ENCODE measurements at places on chromosomes 6 and 20.

- no peak for DNase-seq
These were observed 100.1 kb upstream of the COL21A1 start for GRCh38 chr6:56347526-56347925.

GRCh38 chr6:116459927-116460326 is 1.2 kb upstream of the CALHM6 start:
- DNase-seq = no peak

DNA sequence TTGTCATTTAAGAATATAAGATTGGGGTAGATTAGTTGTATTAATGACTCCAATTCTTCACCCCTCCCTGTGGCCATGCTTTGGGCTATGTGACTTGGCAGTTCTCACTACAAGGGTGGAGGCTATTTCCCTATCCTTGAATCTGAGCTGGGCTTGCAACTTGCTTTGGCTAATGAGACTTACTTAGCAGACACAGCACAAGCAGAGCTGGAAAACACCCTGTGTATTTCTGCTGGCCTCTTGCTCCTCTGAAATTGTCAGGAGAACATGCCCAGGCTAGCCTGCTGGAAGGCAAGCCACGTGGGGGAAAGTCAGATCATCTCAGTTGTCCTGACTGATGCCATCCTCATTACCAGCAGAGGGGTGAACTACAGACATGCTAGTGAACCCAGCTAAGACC is 126.5 kb upstream of the HDGFL1 start:
- no peak for DNase-seq

DNA sequence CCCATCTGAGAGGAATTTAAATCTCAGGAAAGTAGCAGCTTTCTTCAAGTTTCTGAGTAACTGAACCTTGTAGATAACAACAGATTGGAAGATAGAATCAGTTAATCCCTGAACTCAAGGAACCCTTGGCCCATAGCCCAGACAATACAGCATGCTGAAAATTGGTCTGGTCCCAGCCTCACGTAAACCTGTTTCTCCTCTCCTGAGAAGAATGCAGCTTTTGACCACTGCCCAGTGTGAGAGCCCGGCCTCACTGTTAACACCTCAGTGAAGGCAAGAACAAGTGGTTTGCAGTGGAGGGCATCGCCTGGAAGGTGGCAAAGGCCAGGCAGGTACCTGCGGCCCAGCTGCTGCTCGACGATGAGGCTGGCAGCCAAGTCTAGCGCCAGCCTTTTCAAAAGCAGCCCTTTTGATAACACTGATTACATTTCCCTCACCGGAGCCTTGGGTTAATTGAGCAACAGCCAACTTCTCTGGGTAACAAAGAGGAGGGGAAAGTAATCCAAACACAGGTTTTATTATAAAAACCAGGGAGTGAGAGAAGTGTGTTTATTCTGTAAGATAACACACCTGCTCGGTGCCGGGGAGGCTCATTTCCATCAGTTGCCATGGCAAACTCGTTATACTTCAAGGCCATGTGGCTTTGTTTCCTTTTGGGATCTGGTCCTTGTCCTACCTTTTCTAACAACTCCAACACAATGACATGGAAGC is 54.0 kb downstream of the TRAF3IP2 start:
- DNase-seq = no peak

GRCh38 chr20:21208999-21209398 is 83.1 kb downstream of the KIZ start:
- no peak for DNase-seq

DNA sequence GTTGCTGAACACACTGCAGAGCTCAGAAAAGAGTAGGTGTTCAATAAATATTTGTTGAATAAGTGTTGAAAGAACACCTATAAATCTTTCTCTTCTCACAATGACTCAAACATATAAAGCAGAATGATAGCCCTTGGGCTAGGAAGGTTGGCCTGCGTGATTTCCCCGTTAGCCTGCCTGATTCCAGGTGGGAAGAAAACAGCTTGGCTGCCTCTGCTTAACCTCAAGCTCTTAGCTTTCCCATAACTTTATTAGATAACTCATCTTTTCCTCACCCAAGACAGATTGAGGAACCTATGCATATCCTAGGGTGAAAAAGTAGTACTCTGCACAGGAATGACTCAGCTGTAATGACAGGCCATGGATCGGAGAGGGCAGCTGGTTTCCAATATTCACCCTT is 300.3 kb upstream of the ID4 start:
- DNase-seq = no peak

DNA sequence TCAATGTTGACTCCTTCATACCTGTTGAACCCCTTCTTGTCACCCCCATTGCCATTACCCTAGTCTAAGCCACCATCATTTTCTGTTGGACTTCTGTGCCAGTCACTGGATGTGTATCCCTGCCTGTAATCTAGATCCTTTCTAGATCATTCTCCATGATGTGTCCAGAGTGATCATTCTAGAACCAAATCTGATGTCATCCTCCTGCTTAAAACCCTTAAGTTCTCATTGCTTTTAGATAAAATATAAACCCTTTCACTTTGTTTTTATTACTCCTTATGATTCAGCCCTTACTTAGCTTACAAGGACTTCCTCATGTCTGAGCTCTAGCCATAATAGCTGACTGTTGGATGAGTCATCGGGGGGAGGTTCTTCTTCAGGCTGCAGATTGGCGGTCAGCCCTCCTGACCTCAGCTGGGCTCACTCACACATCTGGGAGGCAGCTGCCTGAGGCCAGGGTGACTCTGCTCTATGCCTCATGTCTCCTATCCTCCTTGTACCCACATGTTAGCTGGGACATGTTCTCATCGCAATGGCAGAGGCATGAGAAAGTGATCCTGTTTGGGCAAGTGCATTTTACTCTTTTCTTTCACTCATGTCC is 287.6 kb downstream of the ESR1 start:
- DNase-seq = no peak

- DNase-seq = no peak
These were observed 400.3 kb upstream of the SASH1 start for GRCh38 chr6:147942363-147942762.

GRCh38 chr6:159196430-159196975 is 27.3 kb downstream of the FNDC1 start:
- no peak for DNase-seq

DNA sequence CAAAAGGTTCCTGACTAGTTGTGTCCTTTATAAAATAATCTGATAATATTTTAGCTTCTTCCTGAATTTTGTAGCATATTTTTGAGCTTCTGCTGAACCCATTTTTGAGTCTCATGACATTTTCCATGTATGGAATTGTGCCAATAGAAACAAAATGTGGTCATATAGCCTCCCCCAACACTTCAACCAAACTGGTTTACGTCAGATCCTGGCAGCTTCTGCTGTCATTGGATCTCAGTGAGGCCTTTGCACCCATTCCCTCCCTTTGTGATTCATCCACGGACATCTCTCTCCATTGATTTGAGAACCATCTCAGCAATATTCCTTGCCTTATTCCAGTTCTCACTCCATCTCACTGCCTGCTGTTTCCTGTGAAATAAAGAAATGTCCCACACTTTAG is 166.0 kb upstream of the PROKR2 start:
- DNase-seq = no peak

GRCh38 chr6:137033828-137034227 is 10.9 kb downstream of the IL20RA start:
- DNase-seq = no peak

- DNase-seq = no peak
These were observed 9.1 kb downstream of the RIPK1 start for GRCh38 chr6:3077430-3077829.

GRCh38 chr20:40926928-40927327 is 101.7 kb upstream of the TOP1 start:
- DNase-seq = no peak

DNA sequence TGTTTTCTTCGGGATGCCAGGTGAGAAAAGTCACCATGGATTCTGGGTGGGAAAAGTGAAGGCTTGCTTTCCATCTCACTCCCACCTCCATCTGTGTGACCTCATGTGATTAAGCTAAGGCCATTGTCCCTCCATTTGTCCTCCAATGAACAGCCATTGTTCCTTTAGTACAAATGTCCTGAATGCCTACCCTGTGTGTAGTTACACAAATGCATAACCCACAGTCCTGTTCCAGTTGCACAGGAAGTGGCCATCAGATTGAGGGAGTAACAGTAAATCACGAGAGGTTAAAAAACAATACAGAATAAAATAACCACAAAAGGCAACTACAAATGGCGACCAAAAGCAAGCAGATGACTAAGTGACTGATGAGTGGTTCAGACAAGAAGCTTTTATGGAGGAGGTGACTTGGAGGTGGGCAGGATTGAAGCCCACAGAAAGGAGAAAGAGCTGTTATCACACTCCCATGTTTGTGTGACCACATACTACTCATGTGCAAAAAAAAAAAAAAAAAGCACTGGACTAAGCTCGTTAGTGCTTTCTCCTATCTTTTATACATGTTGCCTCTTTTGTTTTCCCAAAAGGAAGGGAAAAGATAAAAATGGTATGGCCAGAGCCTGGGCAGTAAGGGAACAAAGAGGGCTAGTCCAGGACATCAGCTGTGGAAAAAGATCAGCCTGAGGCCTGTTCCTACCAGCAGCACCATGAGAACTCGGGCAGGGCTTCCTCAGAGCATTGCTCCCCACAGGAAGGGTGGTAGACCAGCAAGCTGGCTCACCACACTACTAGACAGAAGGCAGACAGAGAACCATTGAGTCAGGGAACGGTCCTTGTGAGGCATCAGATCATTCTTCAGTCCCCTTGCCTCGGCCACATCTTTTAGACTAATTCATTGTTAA is 111.0 kb downstream of the TFAP2A start:
- DNase-seq = no peak

- DNase-seq = no peak
These were observed 201.0 kb downstream of the SYNDIG1 start for GRCh38 chr20:24670341-24670872.

GRCh38 chr6:133254552-133255228 is 13.5 kb downstream of the EYA4 start:
- DNase-seq = no peak

DNA sequence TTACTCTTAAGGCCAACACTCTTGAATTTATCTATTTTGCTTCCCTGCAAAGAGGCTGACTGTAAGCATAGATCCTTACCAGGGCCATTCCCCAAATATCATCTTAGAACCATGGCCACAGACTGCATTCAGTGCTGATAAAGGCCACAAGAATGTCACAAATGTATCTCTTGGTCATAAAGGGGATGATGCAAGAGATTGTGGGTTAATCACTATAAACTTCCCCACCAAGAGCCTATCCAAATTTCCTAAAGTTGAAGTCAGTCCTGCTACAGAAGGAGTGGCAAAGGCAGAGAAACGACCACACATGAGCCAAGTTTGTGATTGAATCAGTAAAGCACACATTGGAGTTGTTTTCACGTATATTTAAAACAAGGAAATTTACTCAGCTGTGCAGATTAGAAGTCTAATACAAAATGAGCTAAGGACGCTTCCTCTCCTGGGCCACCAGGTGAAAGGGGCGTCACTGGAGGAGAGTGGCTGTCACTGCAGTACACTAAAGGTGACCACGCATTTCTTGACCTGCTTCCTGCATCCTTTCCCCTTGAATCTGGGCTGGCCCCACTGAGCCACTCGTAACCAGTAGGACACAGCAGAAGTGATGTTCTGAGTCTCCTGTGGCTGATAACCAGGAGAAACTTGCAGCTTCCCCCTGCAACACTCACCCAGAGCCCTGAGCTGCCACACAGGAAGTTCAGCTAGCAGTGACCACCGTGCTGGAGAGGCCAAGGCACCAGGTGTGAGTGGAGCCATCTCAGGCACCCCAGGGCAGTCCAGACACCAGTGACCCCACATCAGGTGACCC is 181.9 kb downstream of the SYNDIG1 start:
- DNase-seq = no peak

GRCh38 chr6:137370871-137371633 is 123.1 kb downstream of the OLIG3 start:
- no peak for DNase-seq

GRCh38 chr20:14582855-14583254 is 245.4 kb upstream of the FLRT3 start:
- DNase-seq = no peak

DNA sequence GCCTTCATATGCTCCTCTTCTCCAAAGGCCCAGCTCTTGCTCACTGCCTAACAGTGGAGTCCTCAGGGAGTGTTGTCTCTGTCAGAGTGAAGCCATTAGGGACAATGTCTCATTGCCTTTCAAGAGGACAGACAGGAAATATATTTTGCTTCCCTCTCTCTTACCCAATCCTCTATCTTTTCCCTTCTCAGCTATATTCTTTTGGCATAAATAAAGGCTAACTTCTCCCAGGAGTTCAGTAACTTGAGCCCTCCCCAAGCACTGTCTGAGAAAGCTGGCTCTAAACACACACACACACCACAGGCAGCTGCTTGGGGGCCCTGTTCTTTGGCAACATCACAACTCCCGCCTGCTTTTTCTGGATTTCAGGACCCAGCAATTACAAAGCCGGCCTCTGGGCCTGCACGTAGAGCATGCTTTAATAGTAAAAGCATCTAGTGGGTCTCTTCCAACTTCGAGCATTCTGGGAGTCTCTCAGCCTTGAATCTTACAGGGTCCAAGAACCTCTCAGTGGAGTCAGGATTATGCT is 34.7 kb upstream of the LAMA4 start:
- no peak for DNase-seq

- no peak for DNase-seq
These were observed 31.1 kb upstream of the F13A1 start for GRCh38 chr6:6351511-6352025.

DNA sequence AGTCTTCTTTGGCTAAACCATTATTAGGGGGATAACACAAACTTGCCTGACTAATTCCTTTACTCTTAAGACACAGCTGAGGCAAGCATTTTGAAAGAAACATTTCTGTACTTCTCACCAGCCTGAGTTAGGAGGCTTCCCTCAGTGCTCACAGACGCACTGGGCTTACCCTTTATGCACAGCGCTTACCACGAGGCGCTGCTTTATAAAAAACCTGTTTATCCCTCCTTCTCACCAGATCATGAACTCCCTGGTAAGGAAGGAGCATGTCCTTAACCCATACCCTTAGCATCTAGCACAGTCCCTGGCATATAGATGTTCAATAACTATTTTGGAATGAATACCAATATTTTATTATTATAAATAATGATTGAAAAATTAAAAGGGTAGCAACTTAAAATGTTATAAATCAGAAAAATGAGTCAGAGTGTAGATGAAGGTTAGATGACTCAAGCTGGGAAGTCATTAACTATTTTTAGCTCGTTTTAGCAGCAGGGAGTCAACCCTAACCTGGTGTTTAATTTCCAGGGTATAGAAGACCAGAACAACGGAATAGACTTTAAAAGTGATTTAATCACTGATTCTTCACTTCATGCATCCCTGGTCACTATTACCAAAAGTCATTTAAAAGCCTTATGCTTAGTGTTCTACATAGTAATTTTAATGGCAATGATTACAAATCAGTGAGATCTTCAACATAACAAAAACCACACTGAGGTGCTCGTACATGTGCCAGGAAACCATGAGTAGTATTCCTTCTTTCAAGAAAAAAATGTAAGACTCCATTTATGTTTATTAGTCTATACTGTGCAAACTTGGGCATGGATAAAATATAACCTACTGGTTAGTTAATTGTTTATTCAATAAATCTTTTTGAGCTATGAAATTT is 4.1 kb upstream of the TPD52L1 start:
- DNase-seq = no peak

GRCh38 chr20:43331906-43332305 is 125.8 kb upstream of the SRSF6 start:
- no peak for DNase-seq

Data from endothelial cell (in vitro differentiated cells).